ENCODE measurements at places on chromosomes 12 and 14.

DNA sequence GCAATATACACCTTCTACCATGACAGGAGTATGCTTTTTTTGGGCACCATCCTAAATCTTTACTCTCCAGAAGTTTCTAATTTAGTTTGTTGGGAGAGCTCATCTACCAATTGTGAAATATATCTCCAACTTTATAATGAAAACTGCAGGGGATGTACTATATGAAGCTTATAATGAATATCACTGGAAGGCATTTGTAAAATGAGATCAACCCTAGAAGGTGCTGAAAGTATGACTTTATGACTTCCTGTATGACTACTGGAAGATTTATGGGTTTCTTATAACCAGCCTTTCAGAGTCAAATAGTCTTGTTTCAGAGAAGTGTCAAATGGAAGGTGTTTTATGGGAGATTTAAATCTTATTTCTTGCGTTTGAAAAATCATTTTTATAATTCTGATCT is 122.9 kb downstream of the MYRFL start:
- DNase-seq, result no peak

- DNase-seq, result no peak
Observed at GRCh38 chr12:74849801-74850200, 312.2 kb downstream of the ATXN7L3B start.

GRCh38 chr12:100716945-100717732 is 77.4 kb upstream of the ANO4 start:
- DNase-seq, result no peak

DNA sequence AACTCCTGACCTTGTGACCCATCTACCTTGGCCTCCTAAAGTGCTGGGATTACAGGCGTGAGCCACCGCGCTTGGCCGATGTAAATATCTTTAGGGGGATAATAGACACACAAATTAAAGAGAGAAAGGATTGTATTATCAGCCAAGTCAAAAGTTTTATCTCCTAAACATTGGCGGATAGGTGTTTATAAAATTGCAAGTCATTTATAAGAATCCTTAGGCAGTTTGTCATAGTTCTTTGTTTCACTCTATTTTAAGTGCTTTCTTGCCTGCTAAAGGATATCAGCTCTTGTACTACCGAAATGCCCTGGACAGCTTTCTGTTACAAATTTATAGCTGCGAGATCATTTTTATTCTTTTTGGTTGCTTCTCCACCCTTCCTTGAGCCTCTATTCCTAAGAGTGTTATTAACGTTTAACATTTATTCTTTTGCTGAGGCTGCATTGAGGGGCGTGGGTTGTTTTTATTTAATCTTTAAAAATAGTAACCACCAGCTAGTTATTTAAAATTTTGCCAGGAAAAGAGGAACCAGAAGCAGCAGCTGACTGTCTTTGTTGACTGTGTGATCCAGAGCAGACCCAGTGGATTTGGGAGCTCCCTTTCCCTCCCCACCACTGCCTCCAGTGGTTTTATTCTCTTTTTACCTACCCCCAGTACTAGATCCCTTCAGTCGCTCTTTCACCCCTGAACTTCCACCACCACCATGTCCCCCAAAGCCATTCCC is 106.4 kb downstream of the DIP2B start:
- DNase-seq, result no peak

GRCh38 chr12:71685312-71685906 is 473 bp upstream of the TMEM19 start:
- no peak for DNase-seq

DNA sequence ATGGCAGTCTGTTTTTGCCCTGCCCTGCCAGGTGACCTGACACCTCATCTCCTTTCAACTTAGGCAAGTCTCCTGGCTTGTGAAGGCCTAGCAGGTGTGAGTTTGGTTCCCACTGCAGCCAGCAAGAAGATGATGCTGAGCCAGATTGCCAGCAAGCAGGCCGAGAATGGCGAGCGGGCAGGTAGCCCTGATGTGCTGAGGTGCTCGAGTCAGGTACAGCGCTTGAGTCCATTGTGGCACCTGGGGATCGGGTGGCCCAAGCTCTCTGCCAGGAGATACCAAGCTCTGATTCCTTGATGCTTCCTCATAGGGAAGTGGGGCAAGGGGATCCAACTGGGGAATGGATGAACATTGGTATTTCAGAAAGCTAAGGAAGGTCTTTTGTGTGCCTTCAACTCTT is 4.1 kb upstream of the CSAD start:
- DNase-seq, result no peak

GRCh38 chr12:27133022-27133590 is 50.7 kb upstream of the C12orf71 start:
- no peak for DNase-seq

DNA sequence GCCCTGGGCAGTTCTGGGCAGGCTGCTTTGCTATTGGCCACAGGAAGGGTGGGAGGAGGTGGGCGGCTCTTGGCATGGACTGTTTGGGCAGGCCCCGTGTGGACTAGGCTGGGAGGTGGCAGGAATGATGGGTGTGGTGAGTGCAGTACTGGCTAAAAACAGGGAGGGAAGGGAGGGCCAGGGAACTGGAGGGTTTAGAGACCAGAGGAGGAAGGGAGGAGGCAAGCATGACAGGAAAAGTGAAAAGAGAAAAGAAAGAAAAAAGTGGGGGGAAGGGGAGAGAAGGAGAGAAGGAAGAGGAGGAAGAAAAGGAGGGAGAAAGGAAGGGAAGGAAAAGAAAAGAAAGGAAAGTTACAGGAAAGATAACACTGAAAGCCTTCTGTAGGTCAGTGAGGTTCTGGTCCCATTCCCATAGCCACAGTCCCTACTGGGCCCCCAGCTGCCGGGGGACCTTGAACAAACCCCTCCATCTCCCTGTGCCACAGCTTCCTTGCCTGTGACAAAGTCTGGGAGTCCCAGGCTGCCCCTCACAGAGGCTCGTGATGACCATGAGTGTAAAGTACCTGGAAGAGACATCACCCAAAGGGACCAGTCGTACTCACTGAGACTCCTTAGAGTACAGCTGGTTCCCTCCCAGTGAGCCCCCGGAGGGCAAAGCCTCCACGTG is 1.1 kb upstream of the C14orf132 start:
- no peak for DNase-seq

- DNase-seq, result no peak
Observed at GRCh38 chr14:35419429-35419841, 14.9 kb upstream of the NFKBIA start.

DNA sequence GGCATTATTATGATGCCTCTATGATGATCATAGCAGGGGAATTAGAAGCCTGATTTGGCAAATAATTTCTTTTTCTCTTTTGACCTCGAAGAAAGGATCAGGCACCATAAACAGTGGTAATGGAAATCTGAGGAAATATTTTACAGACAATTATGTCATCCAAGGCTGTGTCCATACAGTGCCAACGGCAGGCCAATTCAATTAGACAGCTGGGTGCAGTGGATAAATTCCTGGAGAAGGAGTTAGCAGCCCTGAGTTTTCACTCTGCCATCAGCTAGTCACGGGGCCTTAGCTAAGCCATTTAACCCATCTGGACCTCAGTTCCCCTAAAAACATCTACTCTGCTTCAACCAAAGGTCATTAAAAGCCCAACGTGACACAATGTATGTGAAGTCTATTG is 4.1 kb downstream of the TPH2 start:
- DNase-seq, result no peak

- no peak for DNase-seq
Observed at GRCh38 chr12:40137252-40137651, 31.4 kb upstream of the SLC2A13 start.

GRCh38 chr12:113861708-113862312 is 104.3 kb downstream of the RBM19 start:
- DNase-seq, result no peak

DNA sequence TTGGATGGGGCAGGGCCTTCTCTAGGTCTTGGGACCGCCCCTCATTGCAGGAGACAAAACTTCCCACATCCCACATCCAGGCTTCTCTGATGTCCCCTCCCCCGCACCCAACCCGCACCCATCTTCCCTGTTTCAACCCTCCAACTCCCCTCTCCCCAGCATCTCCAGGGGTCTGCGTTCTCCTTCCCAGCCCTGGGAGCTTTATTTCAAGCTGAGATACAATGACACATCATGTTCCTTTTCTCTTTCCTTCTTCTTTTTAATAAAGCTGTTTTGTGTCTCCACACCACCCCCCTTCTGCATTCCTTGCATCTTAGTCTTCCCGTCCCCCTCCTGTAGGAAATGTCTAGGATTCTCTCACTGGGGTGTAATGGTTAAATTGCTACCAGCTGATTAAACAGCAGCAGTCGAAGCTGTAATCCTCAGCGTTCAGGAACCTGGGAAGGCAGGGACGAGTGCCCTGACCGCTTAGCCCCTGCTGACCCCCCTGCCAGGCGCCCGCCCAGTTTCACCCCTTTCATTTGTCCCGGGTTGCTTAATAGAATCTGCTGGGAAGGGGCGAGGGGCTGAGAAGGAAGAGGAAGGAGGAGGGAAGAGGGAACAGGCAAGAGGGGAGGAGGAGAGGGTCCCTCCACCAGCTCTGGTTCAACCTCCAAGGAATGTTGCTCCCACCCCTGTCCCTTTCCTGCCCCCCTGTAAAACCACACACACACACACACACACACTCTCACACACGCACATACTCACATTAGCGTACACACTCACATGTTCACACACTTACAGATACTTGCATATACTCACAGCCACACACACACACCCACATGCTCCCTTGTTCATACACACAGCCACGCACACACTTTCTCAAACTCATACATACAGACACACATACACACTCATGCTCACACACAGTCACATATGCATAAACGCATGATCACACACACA is 104.5 kb upstream of the MED13L start:
- DNase-seq, result no peak

GRCh38 chr14:66824251-66824650 is 316.3 kb downstream of the GPHN start:
- no peak for DNase-seq

DNA sequence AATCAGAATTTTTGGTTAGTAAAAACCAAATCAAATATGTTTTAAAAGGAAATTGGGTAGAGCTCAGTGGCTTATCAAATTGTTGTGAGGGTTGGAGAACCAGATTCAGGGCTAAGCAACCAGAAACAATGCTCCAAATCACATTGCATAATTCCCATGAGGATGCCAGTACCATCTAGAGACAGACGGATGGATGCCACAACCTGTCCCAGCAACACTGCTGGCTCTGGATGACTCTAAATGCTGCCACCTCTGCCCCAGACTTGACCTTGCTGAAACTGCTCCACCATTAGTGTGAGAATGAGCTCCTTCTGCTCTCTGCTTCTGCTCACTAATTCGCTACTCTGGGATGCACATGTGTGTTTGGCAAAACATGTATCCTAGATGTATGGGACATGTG is 43.9 kb downstream of the FRS2 start:
- no peak for DNase-seq

DNA sequence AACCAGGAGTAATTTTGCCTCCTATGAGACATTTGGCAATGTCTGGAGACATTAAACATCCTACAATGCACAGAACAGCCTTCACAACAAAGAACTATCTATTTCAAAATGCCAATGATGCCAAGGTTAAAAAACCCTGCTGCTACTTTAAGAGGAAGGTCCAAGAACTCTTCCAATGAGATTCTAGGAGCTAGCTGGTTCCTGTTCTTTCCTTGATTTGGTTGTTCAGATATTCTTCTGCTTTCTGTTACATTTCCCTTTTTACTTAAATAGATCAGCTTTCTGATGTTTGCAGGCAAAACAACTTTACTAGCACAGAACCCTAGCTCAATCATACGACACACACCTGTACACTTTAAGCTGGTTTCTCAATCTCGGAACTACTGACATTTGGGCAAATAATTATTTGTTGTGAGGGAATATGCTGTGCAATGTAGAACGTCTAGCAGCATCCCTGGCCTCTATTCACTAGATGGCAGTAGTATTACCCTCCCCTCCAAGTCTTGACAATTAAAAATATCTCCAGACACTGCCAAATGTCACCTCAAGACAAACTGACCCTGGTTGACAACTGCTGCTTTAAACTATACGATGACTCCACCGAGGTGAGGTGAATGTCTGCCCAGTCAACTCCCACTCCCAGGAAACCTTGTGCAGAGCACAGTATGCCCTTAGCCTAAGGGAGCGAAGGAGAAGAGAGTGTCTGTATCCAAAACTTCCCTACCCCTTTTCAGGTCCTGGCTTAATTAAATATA is 4.4 kb downstream of the BLTP3B start:
- no peak for DNase-seq

DNA sequence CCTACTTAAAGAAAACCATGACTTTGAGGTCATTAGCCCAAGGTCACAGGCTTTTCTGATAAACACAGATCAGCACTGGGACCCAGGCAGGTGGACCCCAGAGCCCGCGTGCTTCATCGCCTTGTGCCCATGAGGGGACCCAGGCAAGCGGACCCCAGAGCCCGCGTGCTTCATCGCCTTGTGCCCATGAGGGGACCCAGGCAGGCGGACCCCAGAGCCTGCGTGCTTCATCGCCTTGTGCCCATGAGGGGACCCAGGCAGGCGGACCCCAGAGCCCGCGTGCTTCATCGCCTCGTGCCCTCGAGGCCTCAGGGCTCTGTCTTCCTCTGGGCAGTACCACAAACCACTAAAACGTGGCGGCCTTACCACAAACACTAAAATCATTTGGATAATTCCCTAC is 31.7 kb downstream of the STX2 start:
- no peak for DNase-seq

DNA sequence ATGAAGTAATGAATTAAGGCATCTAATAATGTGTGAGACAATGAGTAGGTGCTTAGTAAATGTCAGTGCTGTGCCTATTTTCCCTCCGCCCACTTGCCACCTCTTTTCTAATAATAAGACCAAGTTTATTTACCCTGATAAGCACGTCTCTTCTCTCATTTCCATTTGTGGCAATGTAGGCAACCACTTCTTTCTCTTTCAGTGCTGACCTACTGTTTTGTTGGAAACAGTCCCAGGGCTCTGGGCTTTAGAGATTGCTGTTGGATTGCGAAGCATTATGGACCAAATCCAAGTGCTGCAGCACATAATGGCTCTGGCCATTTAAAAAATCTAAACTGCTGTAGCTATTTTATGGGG is 141.3 kb upstream of the PLEKHG7 start:
- DNase-seq, result no peak

GRCh38 chr12:75302225-75302624 is 27.9 kb downstream of the CAPS2 start:
- no peak for DNase-seq

DNA sequence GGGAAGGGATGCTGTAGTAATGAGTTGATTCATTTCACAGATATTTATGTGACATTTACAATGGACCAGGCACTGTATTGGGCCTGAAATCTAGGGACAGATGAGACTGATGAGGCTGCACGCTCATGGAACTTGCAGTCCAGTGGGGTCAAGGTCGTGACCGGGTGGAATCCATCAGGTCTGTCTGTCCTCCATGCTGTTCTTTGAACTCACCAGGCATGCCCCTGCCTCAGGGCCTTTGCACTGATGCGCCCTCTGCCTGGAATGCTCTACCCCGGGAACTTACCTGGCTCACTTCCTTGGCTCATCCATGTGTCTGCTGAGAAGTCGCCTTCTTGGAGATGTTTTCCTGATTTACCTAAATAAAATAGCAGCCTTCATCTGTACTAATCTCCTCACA is 200.1 kb downstream of the VRK1 start:
- DNase-seq, result no peak

DNA sequence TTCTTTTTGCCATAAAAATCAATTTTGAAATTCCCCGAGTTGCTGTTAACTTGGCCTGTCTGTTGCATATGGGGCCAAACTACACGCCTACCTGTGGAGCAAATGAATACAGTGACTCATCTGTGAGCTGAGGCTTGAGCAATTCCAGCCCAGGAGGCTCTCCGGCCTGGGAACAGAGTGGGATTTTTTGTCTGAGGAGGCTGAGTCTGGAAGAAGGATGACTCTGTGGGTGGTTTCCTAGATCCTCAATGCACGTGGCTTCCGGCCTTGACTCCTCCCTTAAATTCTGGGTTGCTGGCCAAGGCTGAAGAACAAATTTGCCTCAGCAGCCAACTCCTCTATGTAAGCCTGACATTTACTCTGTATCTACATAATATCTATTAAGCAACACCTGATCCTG is 124.1 kb downstream of the SSPN start:
- no peak for DNase-seq

All from GM19239 (cell line).